ENCODE measurements at places on chromosomes 16 and 17. TPM values are rescaled to one million over a fixed set of nuclear protein-coding genes. Genes with fewer than 3 reads are reported as not detected.

DNA sequence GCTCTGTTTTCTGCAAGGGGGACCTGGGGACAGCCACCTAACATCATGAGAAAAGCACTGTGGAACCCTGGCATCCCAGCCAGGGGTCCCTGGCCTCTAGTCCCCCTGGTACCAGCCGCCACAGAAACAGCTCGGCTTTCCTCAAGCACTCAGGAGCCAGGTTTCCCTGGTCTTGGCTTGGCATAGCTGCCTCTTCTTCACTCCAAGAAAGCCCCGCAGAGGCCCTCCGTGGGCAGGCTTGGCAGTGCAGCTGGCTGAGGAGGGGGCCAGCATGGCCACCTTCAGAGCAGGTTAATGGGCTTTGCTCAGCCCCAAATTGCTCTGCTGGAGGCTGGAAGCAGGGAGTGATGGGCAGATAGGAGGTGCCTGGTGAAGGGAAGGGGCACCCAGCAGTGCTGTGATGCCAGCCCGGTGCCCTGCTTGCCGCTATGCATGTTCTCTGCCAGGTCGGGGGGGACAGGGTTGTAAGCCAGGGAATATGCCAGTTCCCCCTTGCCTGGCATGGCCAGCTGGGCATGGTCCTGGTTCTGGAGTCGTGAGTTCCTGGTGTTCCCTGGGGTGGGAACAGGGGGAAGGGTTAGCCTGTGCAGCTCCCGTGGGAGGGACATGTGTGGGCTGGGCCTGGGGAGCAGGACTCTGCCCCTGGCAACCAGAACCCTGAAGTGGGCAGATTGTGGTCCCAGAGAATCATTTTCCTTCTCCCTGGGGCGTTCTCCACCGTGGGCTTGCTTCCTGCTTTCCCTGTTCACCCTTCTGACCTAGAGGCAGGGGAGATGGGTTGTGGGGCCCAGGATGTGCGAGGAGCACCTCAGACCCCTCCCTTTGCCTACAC is 3.2 kb downstream of the ANKRD13B start:
- no peak for DNase-seq

DNA sequence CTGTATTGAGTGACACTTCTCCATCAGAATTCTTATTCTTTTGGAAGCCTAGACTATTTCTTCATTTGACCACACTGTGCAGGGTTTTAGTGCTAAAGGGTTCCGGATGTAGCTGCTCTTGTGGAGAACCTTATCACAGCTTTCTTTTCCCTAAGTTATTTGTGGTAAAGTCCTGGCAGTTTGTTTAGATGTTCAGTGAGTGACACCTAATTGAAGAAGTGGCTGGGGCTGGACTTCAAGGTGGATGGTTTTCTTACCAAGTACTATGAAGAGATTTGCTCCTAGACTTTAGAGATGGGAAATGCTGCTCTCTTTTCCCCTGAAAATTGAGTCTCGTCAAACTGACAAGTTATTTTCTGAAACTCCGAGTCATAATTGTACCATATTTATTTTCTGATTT is 144.0 kb upstream of the TBX2 start:
- no peak for DNase-seq

- no peak for DNase-seq
Observed at GRCh38 chr17:46212634-46213435, 19.6 kb upstream of the KANSL1 start.

DNA sequence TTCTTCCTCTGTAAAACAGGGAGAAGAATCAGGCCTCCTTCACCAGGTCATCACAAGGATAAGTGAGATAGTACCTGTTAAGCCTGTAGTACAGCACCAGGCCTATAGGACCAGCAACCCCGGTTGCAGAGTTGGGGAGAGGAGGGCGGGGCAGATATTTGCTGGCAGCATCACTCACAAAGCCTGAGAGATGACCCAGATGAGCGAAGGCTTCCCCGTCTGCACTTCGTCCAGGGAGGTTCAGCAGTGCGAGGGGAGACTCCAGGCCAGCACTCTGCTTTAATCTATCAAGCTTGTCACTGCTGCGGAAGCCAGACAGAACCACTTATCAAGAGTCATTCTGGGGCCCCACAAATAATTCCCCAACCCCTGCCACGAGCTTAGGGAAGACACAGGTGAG is 15.8 kb upstream of the RBBP6 start:
- DNase-seq = no peak

DNA sequence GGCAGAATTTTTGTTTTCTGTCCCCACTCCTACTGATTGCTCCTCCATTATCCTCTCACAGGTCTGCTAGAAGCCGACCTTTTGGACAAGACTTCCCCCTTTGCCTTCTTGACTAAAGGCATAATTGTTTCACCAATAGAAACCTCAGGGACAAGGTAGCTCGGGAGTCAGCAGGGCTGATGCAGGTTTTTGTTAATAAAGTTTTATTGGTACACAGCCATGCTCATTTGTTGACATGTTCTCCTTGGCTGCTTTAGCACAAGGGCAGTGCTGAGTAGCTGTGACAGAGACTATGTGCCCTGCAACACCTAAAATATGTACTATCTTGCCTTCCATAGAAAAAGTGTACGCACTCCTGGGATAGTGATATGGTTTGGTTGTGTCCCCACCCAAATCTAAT is 271.6 kb downstream of the XYLT1 start:
- DNase-seq = no peak

DNA sequence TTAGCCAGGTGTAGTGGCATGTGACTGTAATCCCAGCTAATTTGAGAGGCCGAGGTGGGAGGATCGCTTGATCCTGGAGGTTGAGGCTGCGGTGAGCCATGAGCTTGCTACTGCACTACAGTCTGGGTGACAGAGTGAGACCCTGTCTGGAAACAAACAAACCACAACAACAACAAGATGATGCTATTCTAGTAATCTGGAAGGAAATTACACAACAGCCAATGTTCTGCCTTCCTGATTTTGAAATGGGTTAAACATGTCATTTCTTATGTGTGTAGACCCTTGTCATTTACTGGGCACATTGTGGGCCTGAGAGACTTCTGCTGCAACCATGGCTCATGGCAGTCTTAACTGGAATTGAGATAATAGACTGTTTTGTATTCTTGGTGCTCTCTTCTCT is 5.9 kb downstream of the COQ7 start:
- DNase-seq = no peak

DNA sequence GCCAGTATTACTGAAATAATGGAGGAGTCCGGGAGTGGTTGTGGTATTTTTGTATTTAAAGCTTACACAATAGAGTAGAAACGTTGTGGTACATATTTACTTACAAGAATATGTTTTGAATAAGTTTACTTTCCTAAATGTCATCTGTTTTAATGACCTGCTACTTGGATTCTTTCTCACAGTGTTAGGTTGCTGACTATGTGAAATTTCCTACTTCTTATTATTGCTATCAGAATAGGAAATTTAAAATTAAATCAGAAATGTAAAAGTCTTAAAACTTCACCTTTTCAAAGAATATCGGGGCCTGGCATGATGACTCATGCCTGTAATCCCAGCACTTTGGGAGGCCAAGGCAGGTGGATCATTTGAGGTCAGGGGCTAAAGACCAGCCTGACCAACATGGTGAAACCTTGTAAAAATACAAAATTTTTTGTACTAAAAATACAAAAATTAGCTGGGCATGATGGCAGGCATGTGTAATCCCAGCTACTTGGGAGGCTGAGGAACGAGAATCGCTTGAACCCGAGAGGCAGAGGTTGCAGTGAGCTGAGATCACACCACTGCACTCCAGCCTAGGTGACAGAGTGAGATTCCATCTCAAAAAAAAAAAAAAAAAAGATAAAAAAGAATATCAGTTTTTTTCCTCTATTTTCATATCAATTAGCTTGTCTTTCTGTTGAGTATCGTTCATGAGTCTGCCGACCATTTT is 77.8 kb downstream of the VMP1 start:
- no peak for DNase-seq

DNA sequence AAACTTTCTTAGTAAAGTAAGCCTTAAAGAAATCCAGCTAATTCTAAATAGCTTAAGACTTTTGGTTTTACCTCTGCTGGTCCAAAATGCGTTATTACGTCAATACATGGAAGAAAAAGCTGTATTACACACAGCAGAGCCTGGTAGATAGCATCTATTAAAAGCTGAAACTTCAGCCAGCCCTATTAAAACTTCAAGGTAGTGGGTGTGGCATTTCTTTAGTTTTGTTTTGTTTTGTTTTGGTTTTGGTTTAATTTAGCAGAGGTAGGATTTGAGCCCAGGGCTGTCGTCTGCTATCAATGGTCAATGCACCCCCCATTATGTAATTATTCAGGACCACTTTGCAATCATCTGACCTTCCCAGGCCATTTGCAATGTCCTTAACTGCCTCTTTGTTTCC is 318.4 kb upstream of the MAF start:
- no peak for DNase-seq

DNA sequence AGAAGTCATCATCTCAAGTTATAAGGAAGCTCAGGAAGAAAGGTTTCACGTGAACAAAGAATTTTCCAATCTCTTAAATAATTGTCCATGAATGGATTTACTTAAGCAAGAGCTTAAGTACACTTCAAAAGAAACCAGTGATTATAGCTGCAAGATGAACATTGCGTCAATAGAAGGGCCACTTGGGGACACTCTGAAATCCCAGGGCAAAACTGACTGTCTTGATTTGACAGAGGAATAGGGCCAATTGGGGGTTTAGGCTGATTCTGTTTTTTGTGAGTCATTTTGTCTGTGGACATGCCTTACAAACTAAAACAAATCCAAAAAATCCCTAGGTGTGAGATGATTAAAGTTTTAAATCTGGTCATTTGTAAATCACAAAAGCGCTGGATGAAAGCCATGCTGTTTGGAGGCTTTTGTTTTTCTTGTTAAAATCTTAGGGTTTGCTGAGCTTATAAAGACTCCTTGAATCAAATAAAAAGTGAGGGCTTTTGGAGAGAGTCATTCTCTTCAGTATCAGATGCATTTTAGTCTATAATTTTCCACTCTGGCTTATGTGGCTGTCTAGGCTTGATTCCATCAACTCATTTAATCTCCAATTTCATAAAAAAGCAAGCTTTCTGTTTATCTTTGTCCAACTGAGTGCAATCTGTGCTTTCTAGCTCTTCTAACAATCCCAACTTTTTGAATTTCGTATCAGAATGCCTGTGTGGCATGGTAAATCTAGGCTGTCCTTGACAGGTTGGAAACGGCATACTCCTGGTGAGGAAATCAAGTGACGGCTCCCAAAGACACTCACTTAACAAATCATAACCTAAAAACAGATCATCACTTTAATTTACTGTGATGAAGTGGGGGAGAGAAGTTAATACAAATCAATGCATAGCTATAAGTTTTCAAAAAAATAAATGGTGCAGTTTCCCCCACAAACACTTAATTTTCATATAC is 98.2 kb upstream of the SOX9 start:
- DNase-seq = no peak

DNA sequence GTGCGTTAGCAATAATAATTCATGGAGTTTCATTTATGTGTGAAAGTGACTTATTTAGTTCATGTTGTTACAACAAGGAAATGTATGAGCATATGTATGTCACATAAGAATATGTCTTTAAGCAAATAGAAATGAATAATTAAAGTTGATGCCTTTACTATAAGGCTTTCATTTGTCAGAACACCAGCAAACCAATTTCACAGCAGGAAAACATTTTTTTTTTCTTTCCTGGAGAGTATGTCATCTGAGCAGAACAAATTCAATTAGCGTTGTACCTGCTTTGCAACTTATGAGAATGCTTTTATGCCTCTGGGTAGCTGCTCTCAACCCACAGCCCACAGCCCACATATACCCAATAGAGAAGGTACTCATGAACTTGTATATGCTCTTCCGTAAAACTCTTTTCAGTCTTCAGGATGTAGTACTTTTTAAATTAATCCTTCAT is 26.3 kb upstream of the APOH start:
- no peak for DNase-seq

GRCh38 chr17:15512071-15512709 is 44.8 kb upstream of the CDRT4 start:
- no peak for DNase-seq

DNA sequence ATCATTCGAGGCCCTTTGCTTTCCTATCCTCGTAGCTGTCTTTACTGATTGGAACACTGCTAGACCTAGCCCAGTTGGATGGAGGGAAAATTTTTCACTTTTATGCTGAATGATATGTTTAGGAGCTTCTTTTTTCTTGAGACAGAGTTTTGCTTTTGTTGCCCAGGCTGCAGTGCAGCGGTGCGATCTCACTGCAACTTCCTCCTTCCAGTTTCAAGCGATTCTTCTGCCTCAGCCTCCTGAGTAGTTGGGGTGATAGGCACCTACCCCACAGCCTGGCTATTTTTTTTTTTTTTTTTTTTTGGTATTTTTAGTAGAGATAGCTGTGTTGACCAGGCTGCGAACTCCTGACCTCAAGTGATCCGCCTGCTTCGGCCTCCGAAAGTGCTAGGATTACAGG is 17.3 kb upstream of the PSMC5 start:
- no peak for DNase-seq

- DNase-seq = no peak
Observed at GRCh38 chr17:3558603-3559269, 1.1 kb upstream of the TRPV3 start.

DNA sequence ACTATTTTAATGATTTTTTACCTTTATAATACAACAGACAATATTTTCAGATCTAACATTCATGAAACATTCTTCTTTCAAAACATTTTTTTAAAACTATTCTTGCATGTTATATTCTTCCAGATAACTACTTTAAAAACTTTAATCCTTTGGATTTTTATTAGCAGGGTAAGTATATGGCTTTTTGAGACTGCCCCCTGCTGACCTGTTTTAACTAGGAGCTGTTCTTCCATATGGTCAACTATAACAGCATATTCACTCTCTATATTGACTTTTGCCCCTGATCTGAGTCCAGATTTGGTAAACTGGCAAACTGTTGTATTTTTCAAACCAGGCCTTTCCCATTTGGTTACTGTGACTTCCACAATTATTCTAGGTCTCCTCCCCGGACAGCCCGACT is 16.5 kb downstream of the ZNF18 start:
- DNase-seq = no peak

Gene HYDIN
- polyA plus RNA-seq = 13.2 TPM

Gene SPATA22
- polyA plus RNA-seq = 0.29 TPM

Gene UNC13D
- 36.7 TPM for polyA plus RNA-seq

Gene ATP2A1
- polyA plus RNA-seq = 3.1 TPM

Gene TRPV3
- polyA plus RNA-seq = 2.3 TPM

Gene CPNE7
- 0.26 TPM for polyA plus RNA-seq

Gene PEX12
- polyA plus RNA-seq = 9.4 TPM

Gene NPIPB6
- 2.2 TPM for polyA plus RNA-seq

Data from left lung (tissue), 14 donors.